Vein endothelial cell (primary cell): ENCODE measurements at places on chromosomes 1 and 21. TPM values are rescaled to one million over a fixed set of nuclear protein-coding genes. Genes with fewer than 3 reads are reported as not detected.

CFAP74 gene
- not detected in 2 replicates for total RNA-seq

TARBP1 gene
- 19.3 and 20.9 TPM in 2 replicates for total RNA-seq

C1orf52 gene
- 18.1 and 24.5 TPM in 2 replicates for total RNA-seq

CD84 gene
- not detected in 2 replicates for total RNA-seq

KLF17 gene
- total RNA-seq = not detected in 2 replicates

DNAJC6 gene
- 7.8 and 8.8 TPM in 2 replicates for total RNA-seq

SPRR2G gene
- total RNA-seq = not detected in 2 replicates

GJA9 gene
- not detected in 2 replicates for total RNA-seq

LMX1A gene
- not detected in 2 replicates for total RNA-seq

ADORA1 gene
- total RNA-seq = not detected in 2 replicates

PRKAA2 gene
- total RNA-seq = 3.3 and 3.9 TPM in 2 replicates

RAB29 gene
- total RNA-seq = 22.2 and 31.0 TPM in 2 replicates

PFKFB2 gene
- 1.3 and 1.9 TPM in 2 replicates for total RNA-seq

AK5 gene
- 8.3 and 20.6 TPM in 2 replicates for total RNA-seq

ZBTB37 gene
- total RNA-seq = 4.6 and 6.3 TPM in 2 replicates

MPL gene
- under 0.01 and 0.10 TPM in 2 replicates for total RNA-seq

PDZK1 gene
- 0.29 and 0.33 TPM in 2 replicates for total RNA-seq

CYP4A11 gene
- total RNA-seq = not detected in 2 replicates

ELF3 gene
- 0.10 and 0.65 TPM in 2 replicates for total RNA-seq

ANKRD65 gene
- under 0.01 TPM in 1 of 2 replicates, not detected in the other for total RNA-seq

FOXO6 gene
- 0.33 and 0.57 TPM in 2 replicates for total RNA-seq

C4BPA gene
- total RNA-seq = not detected in 2 replicates

NBPF15 gene
- 30.8 and 62.7 TPM in 2 replicates for total RNA-seq

BARHL2 gene
- not detected in 2 replicates for total RNA-seq
